ENCODE measurements at places on chromosomes 6 and 20.

- DNase-seq, result no peak
Observed at GRCh38 chr6:39289490-39289889, 24.7 kb downstream of the KCNK17 start.

DNA sequence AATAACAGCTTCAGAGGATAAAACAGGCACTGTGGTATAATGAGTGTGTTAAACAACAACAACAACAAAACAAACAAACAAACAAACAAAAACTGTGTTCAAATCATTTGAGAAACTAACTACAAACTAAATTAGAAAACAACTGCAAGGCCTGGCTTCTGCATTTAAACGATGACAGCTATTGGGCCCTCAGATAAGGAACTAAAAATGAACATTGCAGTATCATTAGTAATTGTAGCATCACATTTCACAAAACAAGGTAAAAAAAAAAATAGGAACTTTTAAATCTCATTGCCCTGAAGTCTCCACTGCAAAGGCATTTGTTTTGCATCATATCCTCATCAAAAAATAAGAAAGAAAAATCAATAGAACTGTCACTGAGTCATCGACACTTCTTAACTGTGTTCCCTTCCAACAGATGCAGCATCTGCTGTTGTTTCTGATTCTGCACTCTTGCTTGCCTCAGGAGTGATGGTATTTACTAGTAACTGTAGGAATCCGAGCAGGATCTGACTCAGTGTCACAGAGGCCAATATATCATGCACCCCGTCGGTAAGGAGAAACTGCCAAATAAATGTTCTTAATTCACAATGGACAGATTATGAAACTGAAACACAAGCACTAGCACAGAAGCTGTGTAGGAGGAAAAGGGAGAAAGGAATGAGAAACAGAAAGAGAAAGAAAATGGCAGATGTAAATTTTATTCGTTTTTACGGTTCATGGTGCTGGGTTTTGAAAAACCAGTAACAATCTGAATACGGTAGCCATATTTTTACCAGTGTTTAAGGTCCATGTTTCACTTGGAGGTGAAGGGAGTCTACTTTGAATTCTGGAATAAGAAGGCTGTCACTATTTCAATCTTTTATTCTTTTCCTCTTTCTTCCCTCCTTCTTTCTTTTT, 365.7 kb upstream of the EPHA7 start:
- peak; percentile 10 for DNase-seq

GRCh38 chr6:20433321-20433720, 31.6 kb downstream of the E2F3 start:
- no peak for DNase-seq

GRCh38 chr6:140828856-140829255, 1303.9 kb upstream of the GJE1 start:
- DNase-seq, result no peak

GRCh38 chr6:129105793-129106192, 222.9 kb downstream of the LAMA2 start:
- DNase-seq, result no peak

- DNase-seq, result no peak
Observed at GRCh38 chr20:63750807-63751470, 11.4 kb downstream of the SLC2A4RG start.

DNA sequence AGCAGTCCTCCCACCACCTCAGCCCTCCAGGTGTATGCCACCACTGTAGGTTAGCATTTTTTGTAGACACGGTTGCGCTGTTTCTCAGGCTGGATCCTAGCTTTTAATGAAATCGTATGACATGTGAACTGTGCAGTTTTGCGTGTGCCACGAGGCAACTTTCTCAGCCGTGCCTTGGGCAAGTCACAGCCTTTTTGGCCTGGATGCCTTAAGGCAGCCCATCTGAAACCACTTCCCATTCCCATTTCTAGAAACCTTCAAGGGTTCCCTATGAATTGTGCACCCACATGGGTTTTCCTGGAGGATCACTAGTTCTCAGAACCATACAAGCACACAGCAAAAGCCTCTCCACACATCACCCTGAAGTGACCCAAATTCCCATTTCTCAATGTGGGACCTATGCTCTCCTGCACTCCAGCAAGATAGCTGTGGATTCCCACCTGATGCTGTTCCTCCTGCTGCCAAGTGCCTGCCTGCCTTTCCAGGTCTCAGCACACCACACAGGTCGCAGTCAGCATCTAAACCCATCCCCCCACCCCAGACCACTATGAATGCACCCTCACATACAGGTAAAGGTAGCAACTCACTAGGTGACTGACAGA, 28.9 kb downstream of the SNX5 start:
- DNase-seq, result no peak

DNA sequence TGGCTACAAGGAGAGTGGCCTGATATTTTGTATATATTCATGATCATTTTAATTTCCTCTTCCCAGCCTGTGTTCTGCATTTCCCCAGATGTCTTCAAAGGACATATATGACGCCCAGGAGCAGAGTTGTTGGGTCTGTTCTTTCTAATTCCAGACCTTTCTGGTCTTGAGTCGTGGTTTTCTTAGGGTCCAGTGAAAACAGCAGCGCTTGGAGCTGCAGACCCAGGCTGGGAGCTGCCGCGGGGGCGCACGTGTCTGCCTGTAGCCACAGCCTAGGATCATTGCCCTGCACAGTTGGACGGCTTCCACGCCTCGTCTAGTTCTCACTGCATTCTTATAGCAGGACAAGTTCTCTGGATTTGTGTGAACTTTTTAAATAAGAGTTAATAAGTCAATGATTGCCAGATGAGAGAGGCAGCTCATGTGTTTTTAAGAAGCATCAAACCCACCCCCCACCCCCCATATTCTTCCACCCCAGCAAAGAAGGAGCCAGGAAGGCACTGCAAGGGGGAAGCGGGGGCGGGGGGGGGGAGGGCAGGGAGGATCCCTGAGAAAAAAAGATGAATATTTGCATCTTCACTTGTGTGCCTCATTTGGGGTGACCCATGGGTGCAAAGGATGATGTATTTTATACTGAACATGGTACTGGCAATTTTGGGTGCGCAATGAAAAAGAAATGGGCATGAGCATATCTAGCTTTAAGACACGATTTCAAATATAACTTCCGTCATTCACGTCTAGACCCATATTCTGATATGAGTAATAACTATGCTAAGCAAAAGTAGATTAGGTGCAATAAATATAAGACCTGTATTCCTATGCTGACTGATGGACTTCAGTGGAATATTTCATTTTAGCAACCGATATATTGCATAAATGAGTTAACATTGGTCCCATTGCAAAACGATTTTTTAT, 160.0 kb downstream of the TBXT start:
- peak; percentile 50 for DNase-seq

GRCh38 chr6:156175433-156175832, 601.7 kb upstream of the ARID1B start:
- no peak for DNase-seq

- peak; percentile 48 for DNase-seq
Observed at GRCh38 chr6:31180500-31180899, 10.0 kb upstream of the POU5F1 start.

- DNase-seq, result no peak
Observed at GRCh38 chr6:106114492-106114891, 28.4 kb downstream of the PRDM1 start.

- DNase-seq, result no peak
Observed at GRCh38 chr6:75376347-75377024, 91.9 kb upstream of the TMEM30A start.

Measured in AG08395 (cell line).